Heart right ventricle (tissue), 16 donors: ENCODE measurements at places on chromosomes 2 and 18.

- H3K4me1 ChIP-seq: peaks cover 8% of the 10 kb centered on the region
- DNase-seq: no peak
- H3K27ac ChIP-seq: peak overlapping the region; percentile 50
- no peak overlapping the region for H3K4me3 ChIP-seq
Measured at GRCh38 chr2:178908810-178909209, 101.6 kb upstream of the TTN start.

DNA sequence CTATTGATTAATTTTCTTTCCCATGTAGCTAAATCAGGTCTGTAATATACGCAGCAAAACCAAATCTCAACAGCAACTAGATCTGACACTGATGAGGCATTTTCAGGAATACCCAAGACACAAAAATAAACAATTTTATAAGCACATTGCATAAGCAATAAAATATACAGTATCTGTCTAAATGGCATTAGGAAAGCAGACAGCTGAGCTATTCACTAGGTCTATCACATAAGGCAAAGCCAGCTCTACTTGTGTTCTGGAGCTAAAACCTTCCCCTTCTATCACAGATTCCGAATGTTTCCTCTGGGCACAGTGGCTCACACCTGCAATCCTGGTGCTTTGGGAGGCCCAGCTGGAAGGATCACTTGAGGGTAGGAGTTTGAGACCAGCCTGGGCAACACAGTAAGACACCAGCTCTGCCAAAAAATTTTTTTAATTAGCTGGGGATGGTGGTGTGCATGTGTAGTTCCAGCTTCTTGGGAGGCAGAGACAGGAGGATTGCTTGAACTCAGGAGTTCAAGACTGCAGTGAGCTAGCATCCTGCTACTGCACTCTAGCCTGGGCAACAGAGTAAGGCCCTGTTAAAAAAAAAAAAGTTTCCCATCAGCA is 21.1 kb downstream of the PTPN2 start:
- no peaks in the 10 kb centered on the region for H3K36me3 ChIP-seq
- H3K4me3 ChIP-seq: no peak overlapping the region
- H3K4me1 ChIP-seq: peaks cover 9% of the 10 kb centered on the region
- H3K27ac ChIP-seq: no peak overlapping the region
- DNase-seq: no peak

DNA sequence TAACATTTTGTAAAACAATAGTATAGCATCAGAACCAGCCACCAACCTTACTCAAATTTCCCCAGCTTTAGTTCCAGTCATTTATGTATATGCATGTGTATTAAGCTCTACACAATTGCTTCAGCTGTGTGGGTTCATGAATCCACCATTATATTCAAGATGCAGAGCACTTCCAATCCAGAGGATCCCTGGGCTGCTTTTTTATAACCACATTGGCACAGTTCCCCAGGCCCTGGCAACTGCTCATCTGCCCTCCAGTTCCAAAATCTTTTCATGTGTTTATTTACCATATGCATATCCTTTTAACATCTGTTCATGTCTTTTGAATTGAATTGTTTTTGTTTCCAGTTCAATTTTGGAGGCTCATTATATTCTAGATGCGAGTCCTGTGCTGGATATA is 482.9 kb upstream of the HS6ST1 start:
- H3K4me3 ChIP-seq: no peak overlapping the region
- no peak overlapping the region for H3K27ac ChIP-seq
- H3K36me3 ChIP-seq: no peaks in the 10 kb centered on the region
- no peaks in the 10 kb centered on the region for H3K4me1 ChIP-seq
- no peak for DNase-seq

GRCh38 chr2:150520887-150521664 is 33.6 kb upstream of the RND3 start:
- H3K4me3 ChIP-seq: no peak overlapping the region
- no peaks in the 10 kb centered on the region for H3K27me3 ChIP-seq
- H3K4me1 ChIP-seq: peaks cover 9% of the 10 kb centered on the region
- no peaks in the 10 kb centered on the region for H3K36me3 ChIP-seq
- H3K27ac ChIP-seq: no peak overlapping the region

DNA sequence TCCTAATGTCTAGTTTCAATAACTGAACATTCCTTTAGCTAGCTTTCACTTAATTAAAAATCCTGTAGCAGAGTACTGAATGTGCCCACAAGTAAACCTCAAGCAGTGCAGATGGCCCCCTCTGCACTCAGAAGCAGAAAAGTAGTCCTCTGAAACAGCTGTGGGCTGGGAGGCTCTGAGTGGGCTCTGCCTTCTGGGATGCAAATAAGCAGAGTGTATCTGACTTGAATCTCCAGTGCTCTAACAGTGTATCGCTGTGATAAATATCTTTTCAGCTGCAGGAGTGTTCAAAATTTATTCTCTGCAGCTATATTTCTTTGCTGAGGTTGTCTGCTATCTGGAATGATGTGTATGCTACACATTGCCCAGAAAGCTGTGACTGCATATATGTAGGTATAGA is 44.8 kb upstream of the SYT4 start:
- no peak for DNase-seq
- H3K27me3 ChIP-seq: no peaks in the 10 kb centered on the region
- H3K27ac ChIP-seq: no peak overlapping the region
- H3K36me3 ChIP-seq: no peaks in the 10 kb centered on the region
- no peaks in the 10 kb centered on the region for H3K4me1 ChIP-seq

GRCh38 chr18:25630682-25631081 is 278.7 kb upstream of the ZNF521 start:
- H3K4me3 ChIP-seq: no peak overlapping the region
- H3K27me3 ChIP-seq: no peaks in the 10 kb centered on the region
- no peak overlapping the region for H3K27ac ChIP-seq
- no peaks in the 10 kb centered on the region for H3K36me3 ChIP-seq

- no peaks in the 10 kb centered on the region for H3K36me3 ChIP-seq
- H3K4me3 ChIP-seq: peak overlapping the region; percentile 27
- DNase-seq: no peak
- H3K27me3 ChIP-seq: peaks cover 29% of the 10 kb centered on the region
Measured at GRCh38 chr18:79787865-79788733, 9.6 kb upstream of the KCNG2 start.

DNA sequence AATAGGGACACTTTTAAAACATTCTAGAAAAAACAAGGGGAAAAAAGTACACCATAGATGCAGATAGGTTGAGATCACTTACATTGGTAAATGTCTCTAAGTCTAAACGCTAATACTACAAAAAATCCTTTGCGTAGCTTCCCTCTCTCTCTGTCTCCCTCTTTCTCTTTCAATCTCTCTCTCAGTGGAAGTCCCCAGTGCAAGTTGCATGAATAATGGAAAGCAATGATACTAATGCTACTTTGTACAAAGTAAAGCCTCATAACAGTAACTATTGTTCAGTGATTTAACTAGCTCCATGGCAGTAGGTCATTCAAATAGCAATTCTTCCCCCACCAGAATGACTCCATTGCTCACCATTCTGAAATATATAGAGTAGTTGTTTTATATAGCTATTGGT is 12.8 kb downstream of the MEIS1 start:
- peaks cover 11% of the 10 kb centered on the region for H3K4me1 ChIP-seq
- no peaks in the 10 kb centered on the region for H3K27me3 ChIP-seq
- no peak overlapping the region for H3K4me3 ChIP-seq
- no peak for DNase-seq

DNA sequence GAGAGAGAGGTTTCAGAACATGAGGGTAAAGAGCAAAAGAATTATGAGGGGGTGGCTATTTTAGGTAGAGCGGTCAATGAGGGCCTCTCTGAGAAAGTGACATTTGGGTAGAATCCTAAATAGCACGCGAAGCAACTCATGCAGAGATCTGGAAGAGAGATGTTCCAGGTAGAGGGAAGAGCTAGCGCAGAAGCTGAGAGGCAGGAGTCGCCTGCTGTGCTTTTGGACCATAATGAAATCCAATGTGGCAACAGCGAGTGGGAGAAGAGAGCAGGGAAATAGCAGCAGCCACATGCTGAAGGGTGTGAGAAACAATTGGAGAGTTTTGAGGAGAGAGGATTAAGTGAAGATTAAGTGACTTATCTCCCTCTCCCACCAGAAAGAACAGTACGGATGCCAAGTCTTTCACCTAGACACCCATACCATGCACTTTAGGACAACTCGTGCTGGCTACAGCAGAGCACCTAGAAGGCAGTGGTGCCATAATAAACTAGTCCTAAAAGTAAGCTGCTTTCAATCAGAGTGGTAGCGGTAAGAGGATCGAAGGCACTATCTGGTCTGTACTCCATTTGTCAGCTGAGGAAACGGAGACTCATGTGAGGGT is 129.7 kb downstream of the LRP2 start:
- no peaks in the 10 kb centered on the region for H3K27me3 ChIP-seq
- no peak overlapping the region for H3K27ac ChIP-seq
- H3K4me1 ChIP-seq: no peaks in the 10 kb centered on the region
- H3K4me3 ChIP-seq: no peak overlapping the region

GRCh38 chr2:25355270-25355669 is 13.5 kb upstream of the DNMT3A start:
- H3K4me1 ChIP-seq: no peaks in the 10 kb centered on the region
- DNase-seq: no peak
- H3K27me3 ChIP-seq: no peaks in the 10 kb centered on the region

DNA sequence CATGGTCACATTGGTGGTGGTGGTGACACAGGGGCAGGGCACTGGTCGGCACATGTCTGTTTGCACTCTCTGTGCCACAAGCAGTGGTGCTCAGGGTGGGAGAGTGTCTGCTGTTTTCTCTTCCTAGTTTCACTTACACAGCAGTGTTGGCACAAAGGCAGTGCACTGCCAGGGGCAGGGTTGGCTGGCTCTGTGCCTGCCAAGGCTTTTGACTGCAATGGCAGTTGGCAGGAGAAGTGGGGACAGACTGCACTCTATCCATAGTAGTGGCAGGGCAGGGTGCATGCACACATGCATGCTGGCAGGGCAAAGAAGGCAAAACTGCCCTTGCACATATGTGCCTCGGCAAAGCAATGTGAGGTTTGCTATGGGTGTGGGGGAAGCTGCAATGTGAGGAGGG is 635.9 kb downstream of the SUCLG1 start:
- no peaks in the 10 kb centered on the region for H3K4me1 ChIP-seq
- no peak overlapping the region for H3K27ac ChIP-seq
- H3K27me3 ChIP-seq: no peaks in the 10 kb centered on the region
- H3K36me3 ChIP-seq: no peaks in the 10 kb centered on the region
- no peak for DNase-seq
- no peak overlapping the region for H3K4me3 ChIP-seq

DNA sequence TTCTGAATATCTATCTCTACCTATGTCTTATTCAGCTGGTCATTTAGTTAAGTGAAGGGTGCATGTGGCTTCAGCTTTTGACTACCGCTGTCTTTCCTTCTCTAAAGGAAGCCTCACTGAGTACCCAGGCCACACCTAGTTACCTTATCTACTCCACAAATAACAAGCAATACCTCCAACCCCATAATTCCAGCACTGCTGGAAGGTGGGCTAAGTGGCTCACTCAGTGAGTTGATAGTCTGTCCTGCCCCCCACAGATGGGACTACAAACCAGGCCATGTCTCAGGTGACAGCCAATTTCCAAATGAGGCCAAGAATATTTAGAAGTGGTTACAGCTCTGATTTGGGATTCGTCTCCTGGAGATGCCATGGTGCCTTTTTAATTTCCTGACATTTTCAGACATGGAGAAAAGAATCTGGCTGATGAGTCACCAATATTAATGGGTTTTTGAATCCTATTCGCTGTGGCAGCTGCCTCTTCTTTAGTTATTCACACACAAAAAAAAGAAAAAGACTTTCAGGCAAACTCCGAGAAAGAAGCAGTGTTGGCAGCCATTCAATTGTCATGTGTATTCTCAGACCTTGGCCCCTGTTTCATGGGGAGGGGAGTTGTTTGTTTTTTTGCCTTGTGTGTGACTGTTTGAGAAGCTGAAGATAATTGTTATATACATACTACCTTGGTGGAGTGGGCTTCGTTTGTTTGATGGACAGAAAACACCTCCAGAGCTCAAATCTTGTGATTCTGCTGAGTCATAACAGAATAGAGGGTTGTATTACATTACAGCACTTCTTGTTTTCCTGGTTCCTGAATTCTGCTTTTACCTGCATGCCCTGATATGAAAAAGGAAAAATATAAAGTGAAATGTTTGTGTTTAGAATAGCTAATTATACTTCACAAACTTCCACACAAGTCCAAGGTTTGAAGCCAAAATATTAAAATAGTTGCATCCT is 64.2 kb downstream of the SCG2 start:
- H3K4me3 ChIP-seq: no peak overlapping the region
- H3K4me1 ChIP-seq: peaks cover 31% of the 10 kb centered on the region
- no peaks in the 10 kb centered on the region for H3K27me3 ChIP-seq

DNA sequence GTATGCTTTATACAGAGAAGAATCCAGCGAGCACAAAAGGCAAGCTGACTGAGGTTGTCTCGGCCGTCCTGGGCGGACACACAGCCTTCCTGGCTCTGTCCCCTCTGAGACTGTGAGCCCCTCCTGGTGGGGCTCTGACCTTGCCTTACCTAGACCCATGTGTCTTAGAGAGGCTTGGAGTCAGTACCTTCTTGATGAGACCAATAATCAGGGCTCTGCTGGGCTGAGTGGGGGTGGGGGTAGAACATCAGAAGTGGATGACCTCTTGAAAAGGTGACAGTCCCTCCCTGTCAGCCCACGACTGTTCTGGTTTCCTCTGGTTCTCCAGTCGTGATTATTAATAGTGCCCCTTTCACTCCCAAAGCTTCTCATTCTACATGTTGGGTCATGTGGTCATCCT is 31.2 kb downstream of the TWIST2 start:
- no peaks in the 10 kb centered on the region for H3K27me3 ChIP-seq
- H3K4me3 ChIP-seq: no peak overlapping the region

- no peaks in the 10 kb centered on the region for H3K36me3 ChIP-seq
- DNase-seq: no peak
- no peak overlapping the region for H3K4me3 ChIP-seq
- no peak overlapping the region for H3K27ac ChIP-seq
- no peaks in the 10 kb centered on the region for H3K27me3 ChIP-seq
Measured at GRCh38 chr2:101486258-101486701, 11.4 kb upstream of the RFX8 start.

DNA sequence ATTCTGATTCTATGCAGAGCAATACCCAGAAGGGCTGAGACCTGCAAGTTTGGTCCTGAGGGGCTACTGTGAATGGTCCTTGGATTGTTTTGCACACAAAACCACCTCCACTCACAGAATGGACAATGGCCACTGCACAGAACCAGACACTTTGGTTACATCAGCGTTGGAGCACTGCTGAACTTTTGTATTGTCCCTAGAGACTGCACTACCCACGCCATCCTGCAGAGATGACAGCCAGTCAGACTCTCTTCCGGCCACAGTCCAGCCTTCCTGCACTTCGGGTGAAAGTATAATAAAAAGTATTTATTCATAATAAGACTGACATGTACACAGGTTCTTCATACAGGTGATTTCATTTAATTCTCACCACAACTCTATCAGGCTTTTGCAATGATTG is 35.7 kb downstream of the CELF4 start:
- H3K4me1 ChIP-seq: peaks cover 22% of the 10 kb centered on the region
- no peak overlapping the region for H3K4me3 ChIP-seq
- H3K36me3 ChIP-seq: no peaks in the 10 kb centered on the region
- DNase-seq: no peak
- no peaks in the 10 kb centered on the region for H3K27me3 ChIP-seq
- H3K27ac ChIP-seq: no peak overlapping the region

- H3K36me3 ChIP-seq: no peaks in the 10 kb centered on the region
- DNase-seq: no peak
- no peaks in the 10 kb centered on the region for H3K4me1 ChIP-seq
- no peaks in the 10 kb centered on the region for H3K27me3 ChIP-seq
Measured at GRCh38 chr2:216923706-216924105, 63.8 kb upstream of the TNP1 start.
